ENCODE measurements at places on chromosomes 6 and 20.

- no peak for DNase-seq
Observed at GRCh38 chr6:12324748-12325147, 34.6 kb downstream of the EDN1 start.

DNA sequence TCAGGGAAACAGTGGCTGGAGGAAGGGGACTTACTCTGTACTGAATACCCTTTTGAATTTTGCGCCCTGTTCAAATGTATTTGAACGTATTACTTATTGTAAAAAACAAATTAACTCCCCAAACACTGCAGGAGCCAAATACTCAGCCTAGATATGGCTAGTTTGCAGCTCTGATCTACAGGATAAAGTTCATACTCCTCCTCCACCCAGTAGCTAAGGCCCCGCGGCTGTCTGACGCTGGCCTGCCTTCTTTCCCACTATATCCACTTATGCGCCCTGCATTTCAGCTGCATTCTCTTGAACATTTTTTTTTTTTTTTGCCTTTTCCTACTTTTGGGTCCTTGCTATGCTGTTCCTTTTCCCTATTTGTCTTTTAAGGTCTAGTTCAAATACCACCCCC, 6.5 kb downstream of the GSS start:
- DNase-seq, result no peak

DNA sequence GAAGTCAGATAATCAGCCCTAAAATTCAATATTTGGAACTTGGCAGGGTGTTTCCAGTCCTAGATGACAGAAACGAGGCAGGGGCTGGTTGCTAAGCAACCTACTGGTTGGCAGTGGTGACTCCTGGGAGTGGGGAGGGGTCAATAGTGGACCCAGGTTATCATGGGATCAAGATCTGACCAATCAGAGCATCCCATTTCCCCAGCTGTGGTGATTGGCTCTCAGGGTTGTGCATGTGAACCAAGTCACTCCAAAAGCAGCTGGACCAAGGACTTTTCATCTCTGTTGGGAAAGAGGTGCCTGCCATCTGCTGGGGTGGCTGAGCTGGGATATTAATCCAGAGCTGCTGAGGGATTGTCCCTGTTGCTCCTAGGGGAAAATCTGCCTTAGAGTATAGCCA, 253.4 kb downstream of the PREX1 start:
- DNase-seq, result no peak

GRCh38 chr20:20327746-20328145, 40.2 kb upstream of the INSM1 start:
- no peak for DNase-seq

DNA sequence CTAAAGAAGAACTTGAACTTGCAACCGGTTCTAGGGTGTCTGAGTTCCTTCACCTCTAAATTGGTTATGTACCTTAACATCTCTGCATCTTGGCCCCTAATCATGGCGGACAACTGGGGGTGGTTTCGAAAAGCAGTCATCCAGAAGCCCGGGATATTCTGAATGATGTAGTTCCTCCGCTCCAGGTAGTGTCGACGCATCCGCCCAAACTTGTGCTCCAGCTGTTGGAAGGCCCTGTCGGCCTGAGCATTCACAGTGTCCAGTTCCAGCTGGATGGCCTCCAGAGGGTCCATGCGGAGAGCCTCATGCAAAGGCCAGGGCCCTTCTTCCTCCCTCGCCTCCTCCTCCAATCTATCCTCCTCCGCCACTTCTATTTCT, 887 bp downstream of the TSPYL1 start:
- no peak for DNase-seq

DNA sequence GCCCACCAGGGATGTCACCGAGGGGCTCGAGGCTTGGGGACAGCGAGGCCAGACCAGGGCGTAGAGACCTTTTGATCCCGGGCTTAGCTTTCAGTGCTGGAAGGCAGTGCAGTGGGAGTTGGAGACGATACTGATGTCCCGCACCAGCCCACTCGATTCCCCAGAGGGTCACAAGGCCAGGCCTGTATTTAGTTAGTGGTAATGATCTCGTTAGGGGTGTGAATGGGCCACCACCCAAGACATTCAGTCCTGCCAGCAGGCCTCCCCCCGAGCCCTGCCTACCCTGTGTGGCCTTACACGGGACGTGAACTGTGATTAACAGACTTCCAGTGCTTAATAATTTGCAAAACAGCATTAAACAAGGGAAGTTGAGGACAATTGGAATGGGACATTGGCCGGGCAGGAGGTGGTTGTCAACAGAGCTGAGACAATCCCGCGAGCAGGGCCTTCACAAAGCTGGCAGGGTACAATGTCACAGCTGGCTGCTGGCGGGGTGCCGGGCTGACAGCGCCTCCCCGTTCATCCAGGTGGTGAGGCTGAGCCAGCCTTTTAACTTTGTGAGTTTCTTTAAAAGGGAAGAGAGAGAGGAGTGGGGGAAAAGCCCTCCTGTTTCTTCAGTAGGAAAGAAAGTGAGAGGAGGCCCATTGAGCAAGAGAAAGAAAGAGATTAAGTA, 175.3 kb upstream of the RALGAPA2 start:
- no peak for DNase-seq

- no peak for DNase-seq
Observed at GRCh38 chr6:17621003-17621402, 20.9 kb downstream of the FAM8A1 start.

- DNase-seq, result no peak
Observed at GRCh38 chr20:19867074-19867473, 109.0 kb downstream of the RIN2 start.

DNA sequence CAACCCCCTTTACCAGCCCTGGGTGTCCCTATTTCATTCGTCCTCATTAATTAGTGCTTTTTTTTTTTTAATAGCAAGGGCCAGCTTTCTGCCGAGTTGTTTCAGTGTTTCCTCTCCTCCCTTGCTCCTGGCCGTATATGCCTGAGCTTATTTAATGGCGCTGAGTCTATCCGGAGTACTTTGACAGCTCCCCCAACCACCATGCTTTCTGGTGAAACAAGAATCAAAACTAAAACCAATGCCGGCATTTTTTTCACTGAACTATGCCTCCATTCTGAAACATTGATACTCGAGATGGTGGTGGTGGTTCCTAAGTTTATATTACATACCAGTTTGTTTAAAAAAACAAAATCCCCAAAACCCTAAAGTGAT, 1.2 kb downstream of the DCBLD1 start:
- DNase-seq, result no peak

DNA sequence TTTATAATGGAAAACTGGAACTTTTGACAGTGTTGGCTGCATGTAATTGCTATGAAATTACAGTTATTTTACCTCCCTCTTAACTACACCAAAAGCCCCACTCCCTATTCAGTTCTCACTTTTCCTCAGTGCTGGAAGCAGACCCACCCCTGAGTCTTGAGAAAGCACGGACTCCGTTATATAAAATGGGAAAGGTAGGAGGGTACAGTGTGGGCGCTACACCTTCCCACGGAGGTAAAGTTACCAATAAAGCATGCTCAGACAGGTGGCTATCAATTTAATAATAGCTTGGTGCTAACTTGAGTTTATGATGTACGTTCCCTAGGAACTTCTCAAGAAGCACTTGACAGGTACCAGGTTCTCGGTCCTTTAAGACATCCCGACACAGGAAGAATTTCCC, 59.0 kb downstream of the CLIC5 start:
- no peak for DNase-seq

- DNase-seq, result no peak
Observed at GRCh38 chr6:34022250-34022872, 123.5 kb downstream of the GRM4 start.

DNA sequence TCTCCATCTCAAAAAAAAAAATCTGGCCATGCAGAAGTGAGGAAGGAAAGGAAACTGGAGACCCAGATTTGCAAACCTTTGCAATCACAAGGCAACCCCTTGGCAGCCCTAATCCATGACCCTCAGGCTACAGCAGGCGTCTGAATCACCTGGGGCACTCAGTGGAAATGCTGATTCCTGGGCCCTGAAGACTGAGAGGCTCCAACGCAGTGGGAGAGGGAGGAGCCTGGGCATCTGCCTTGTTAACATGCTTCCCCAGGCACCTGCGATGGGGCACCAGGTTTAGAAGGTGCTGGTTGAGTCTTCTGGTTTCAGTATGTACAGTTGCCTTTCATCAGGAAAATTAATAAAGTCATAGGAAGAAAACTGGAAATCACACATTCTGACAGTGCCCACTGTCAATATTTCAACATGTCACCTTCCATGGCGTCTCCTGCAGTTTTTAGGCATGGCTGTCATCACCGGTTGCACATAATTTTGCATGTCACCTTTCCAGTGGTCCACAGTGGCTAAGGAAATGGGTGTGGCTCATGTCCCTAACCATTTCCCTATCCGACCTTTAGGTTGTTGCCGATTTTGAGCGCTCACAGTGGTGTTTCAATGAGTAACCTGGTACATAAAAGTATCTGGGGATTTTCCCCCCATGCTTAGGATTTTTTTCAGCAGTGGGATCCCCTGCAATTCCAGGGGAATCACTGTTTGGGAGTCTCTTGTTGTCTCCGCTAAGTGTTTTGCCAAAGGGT, 56.9 kb downstream of the PREX1 start:
- DNase-seq, result no peak

GRCh38 chr20:38932457-38933120, 6.4 kb downstream of the FAM83D start:
- no peak for DNase-seq

DNA sequence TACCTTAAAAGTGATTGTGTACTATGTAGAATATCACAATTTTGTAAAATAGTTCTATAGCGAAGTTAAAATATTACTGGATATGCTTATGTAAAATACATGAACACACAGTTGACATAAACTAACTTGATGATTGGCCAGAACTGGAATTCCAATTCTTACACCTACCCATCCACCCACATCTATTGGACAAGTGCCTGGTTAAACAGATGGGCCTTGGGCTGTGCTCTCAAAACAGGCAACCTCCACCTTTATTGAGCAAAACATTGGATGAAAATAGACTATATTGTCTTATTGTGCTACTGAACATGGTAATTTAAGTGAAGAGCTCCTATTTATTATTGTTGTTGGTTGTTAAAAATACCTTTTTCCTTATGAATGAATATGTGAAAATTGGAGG, 154.0 kb upstream of the FLRT3 start:
- DNase-seq, result no peak

GRCh38 chr6:20403766-20404640, 2.3 kb downstream of the E2F3 start:
- no peak for DNase-seq

DNA sequence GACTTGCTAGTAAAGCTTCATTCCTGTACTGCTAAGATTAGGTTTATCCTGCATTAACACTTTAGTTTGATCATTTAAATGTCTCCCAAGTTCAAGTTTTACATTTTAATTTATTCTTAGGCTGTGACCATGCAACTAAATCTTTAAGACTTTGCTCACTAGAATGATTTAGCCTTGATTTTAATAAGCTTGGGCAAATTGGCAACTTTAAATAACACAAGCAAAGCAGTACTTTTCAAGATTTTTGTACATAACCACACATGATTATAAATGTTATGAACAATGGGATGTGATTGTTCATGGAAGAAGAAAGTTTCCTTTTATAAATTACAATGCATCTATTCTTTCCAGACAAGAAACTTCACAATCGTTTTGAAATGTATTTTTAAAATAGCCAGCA, 948.0 kb upstream of the EPHA7 start:
- DNase-seq, result no peak

- DNase-seq, result no peak
Observed at GRCh38 chr20:3175270-3175669, 1.9 kb upstream of the LZTS3 start.

GRCh38 chr6:92427453-92427852, 991.9 kb downstream of the EPHA7 start:
- no peak for DNase-seq

GRCh38 chr20:45028424-45029136, 62.3 kb downstream of the STK4 start:
- DNase-seq, result no peak

DNA sequence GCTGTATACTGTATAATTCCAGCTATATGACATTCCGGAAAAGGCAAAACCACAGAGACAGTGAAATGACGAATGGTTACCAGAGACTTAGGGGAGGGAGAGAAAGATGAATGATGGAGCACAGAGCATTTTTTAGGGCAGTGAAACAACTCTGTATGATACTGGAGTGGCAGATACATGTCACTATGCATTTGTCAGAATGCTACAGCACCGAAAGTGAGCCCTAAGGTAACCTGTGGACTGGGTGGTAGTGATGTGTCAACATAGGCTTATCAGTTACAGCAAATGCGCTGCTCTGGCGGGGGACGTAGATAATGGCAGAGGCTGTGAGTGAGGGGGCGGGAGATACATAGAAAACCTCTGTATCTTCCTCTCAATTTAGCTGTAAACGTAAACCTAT, 201.3 kb upstream of the SSTR4 start:
- DNase-seq, result no peak

DNA sequence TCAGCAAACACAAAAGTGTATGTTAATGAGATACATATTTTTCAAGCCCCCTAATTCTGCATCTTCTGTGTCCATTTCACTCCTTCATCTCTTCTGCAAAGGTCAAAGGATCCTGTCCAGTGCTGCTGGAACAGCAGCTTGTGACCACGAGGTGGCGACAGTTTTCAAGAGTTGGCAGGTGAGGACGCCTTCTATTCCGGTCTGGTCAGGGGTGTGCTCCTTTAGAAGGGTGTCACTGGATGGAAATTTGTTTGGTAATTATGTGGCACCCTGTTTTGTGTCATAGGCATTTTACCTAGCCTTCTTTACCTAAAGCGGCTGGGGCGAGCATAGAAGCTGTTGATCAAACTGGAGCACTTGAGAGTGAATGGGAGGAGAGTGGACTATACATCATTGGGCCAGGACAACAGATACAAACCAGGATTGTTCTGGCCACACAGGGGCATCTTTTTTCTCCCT, 32.9 kb upstream of the ERVFRD-1 start:
- DNase-seq, result no peak

GRCh38 chr6:49606721-49607390, 29.8 kb downstream of the RHAG start:
- DNase-seq, result peak; percentile 29

GRCh38 chr6:109920911-109921310, 57.2 kb upstream of the GPR6 start:
- DNase-seq, result no peak

GRCh38 chr6:76671751-76672150, 599.3 kb upstream of the IMPG1 start:
- DNase-seq, result no peak

- DNase-seq, result no peak
Observed at GRCh38 chr20:2816030-2816582, at the start of gene TMEM239. Gene TMEM239 (plus strand): TSS chr20:2816364. CDS start chr20:2816555, 191 bp downstream.

DNA sequence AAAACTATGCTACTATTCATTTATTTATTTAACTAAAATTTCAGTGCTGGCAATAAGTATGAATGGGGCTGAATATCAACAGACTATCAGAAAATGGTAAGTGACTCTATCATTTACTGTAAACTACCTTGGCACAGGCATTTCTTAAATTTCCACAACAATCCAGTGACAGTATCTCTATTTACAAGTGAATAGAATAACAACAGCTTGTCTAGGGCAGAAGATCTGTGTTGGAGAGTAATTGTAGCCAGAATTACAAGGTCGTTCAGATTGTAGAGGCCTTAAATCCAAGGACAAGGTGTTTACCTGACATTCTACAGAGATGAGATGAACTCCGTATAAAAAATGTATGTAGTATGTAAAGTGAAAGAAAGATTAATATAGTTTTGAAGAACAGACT, 193.8 kb upstream of the SIM1 start:
- DNase-seq, result no peak

GRCh38 chr6:99022039-99022609, 74.4 kb upstream of the FBXL4 start:
- DNase-seq, result no peak
